Activated T-helper 1 cell treated with anti-CD3 and anti-CD28 coated beads, Interleukin-2, amount 50 U/mL, for 16 hours (primary cell): ENCODE measurements at places on chromosomes 2 and 18.

DNA sequence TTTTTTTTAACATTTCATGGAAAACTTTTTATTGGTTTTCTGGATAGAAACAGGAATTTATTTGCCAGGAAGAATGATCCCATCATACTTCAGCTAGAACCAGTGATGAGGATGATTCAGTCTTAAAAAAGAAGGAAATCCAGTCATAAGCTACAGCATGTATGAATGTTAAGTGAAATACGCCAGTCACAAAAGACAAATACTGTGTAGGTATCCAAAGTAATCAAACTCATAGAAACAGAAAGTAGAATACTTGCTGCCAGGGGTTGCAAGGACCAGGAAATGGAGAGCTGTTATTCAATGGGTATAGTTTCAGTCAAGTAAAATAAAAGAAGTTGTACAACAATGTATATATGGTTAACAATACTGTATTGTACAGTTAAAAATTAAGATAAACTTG lies 21.3 kb downstream of the PSME4 start:
- DNase-seq: no peak

DNA sequence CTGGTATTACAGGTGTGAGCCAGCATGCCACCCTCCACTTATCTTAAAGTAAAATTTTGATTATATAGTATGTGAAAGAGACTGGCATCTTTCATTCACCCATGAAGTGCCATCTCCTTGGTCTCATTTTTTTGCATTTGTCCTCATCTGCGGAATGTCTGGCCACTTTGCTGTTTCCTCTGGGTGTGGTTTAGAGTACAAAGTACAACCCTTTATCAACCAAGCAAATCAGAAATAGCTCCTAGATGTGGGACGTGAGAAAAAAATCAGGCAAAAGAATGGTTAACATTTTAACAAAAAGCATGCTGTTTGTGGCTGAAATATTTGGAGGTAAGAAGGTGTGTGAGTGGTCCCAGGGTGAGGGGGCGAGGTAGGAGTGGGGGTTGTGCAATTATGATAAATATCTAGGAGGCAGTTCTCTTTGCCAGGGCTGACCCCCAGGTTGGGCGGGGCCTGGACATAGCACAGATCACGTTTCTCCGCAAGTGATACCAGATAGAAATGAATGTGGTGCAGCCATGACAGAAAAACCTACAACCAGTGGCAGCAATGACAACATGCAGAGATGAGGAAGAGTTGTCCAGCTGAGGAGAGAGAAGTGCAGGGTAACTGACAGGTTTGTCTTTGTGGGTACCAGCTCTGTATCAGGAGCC lies 115.8 kb upstream of the SERTAD2 start:
- no peak for DNase-seq

DNA sequence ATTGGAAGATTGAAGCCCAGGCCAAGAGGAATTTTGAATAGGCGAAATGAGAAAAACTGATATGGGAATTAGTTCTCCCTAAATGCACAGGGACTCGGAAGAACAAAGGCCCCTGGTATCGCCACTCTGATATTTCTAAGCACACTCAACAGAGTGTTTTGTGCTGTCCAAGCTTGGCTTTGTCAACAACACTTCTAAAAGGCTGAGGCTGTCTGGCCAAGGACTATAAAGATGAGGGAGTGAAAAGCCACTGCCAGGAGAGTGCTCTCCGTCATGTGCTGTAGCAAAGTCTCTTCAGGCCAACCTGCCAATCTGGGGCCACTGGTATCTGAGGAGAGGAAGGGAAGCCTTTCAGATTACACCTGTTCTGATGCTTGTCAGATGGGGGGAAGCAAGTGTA lies 611.2 kb upstream of the PIK3C3 start:
- no peak for DNase-seq

DNA sequence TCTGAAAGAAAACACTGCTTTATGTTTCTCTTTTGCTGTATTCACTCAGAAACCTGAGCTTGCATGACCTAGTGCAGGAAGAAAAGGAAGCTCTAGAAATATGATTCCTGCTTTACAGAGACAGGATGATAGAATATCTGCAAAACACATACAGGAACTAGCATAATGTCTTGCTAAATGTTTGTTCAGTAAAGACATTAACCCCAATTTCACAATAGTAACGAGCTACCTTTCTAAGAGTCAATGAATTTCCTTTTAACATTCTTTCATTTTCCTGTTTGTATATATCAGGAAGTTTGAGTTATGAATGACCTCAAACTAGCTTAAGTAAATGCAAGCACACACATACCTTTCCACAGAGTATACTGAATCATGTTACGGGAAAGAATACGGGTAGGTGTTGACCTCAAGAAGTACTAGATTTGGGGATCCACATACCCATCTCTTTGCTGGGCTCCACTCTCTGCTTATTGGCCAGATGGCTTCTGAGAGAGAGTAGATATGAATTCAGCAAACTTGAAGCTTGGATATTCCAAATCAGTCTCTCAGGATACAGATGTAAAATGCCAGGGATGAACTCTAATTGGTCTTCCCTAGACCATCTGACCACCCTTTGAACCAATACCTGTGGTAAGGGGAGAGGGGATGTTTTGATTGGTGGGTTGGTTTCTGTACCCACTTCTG lies 18.2 kb upstream of the ACSL3 start:
- DNase-seq: no peak

- no peak for DNase-seq
These were observed 126.3 kb downstream of the ALPK2 start for GRCh38 chr18:58502628-58503027.

GRCh38 chr2:151358166-151358970 lies 976 bp downstream of the TNFAIP6 start:
- DNase-seq: no peak

GRCh38 chr2:43941966-43942365 lies 53.8 kb downstream of the LRPPRC start:
- DNase-seq: no peak

DNA sequence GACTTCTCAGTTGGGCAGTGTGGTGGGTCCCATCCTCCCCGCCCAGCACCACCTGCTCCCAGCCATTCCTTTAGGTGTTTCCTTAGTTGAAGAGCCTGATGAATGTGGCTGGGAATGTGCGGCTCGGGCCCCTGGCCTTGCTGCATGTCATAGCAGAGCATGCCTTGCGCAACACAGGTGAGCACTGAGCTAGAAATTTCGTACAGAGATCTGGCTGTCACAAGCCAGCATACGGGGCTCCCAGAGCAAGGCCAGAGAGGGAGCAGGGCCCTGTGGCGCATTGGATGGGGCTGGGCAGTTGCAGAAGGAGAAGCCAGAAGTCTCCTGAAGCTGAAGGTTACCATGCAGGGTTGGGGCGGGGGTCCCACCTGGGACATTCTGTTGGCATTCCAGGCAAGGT lies 129.7 kb downstream of the WDSUB1 start:
- no peak for DNase-seq

DNA sequence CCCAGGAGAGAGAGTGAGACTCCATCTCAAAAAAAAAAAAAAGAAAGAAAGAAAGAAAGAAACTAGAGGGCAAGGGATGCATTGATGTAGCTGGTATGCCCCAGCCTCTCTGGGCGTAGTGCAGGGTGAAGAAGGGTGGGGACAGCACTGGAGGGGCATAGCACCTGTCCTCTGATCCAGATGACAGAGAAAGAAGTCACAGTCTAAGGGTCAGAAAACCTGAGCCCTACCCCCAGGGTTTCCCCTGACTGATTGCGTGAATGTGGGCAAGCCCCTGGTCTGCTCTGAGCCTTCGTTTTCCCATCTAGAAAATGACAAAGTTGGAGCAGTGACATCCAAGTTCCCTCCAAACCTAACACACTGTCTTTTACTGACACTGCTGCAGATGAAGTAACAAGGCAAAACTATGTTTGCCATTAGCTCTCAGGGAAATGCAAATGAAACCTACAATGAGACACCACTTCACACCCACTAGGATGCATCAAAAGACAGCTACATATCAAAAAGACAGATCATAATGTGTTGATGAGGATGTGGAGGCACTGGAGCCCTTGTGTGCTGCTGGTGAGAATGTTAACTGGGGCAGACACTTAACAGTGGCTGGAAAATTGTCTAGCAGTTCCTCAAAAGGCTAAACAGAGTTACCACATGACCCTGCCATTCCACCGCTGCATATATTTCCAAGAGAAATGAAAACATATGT lies 19.5 kb upstream of the YWHAQ start:
- no peak for DNase-seq

GRCh38 chr2:100778637-100779450 lies 41.1 kb upstream of the NPAS2 start:
- no peak for DNase-seq

GRCh38 chr2:60806988-60807681 lies 51.1 kb downstream of the PAPOLG start:
- no peak for DNase-seq

- no peak for DNase-seq
These were observed 41.9 kb downstream of the ALK start for GRCh38 chr2:29879456-29879855.

- DNase-seq: no peak
These were observed 547.0 kb downstream of the NUP35 start for GRCh38 chr2:183671233-183671632.

DNA sequence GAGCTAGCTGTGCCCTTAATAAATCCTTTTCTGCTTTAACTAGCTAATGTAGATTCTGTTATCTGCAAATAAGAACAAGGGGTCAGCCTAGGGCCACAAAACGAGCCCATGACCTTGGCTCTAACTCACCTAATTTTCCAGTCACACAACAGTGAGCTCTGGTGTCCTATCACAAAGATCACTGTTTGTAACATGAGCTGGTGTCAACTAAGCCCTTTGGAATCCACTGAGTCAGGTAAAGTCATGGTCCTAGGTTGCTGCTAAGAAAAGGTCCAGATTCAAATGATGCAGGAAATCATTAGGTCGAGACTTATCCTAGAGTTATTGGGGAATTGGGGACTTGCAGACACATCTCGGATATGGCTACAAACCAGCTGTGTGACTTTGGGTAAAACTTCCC lies 49.9 kb downstream of the ST8SIA5 start:
- DNase-seq: no peak

DNA sequence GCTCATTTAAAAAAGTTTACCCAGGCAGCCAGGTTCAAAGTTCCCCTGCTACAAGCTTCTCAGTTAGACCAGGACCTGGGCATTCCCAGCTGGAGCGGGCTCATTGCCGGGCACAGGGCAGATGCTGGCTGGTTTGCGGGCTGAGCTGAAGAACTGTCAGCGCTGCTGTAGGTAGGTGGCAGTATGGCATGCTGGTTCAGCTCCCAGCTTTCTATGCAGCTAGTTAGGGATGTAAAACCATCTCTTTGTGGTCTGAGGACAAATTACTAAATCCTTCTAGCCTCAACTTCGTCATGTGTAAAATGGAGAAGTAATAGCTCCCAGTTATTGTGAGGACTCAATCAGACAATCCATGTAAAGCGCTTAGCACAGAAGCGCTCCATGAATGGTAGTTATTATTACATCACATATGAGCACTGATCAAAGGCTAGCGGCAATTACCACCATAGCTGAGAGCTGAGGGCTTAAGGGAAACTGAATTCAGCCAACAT lies 2.4 kb upstream of the LDLRAD4 start:
- peak; percentile 20 for DNase-seq

GRCh38 chr18:61597316-61597715 lies 264.1 kb downstream of the CDH20 start:
- DNase-seq: no peak

DNA sequence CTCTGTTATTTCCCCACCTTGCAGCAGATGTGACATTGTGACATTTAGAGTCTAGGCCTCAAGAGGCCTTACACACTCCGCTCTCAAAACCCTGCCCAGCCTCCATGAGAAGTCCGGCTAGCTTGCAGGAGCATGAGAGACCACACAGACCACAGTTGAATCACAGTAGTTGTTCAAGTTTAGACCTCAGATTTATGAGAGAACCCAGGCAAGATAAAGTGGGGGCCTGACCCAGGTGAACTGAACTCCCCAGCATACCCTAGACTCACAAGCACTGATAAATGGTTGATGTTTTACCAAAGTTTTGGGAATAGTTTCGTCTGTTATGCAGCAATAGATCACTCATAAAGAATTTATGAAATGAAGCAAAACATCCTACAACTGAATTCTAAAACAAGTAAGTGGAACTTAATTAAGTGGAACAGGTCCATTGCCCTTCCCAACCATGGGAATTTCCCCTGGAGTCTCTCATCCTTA lies 4.7 kb upstream of the STAT1 start:
- DNase-seq: no peak

GRCh38 chr2:142041105-142041504 lies 89.7 kb downstream of the LRP1B start:
- DNase-seq: no peak

DNA sequence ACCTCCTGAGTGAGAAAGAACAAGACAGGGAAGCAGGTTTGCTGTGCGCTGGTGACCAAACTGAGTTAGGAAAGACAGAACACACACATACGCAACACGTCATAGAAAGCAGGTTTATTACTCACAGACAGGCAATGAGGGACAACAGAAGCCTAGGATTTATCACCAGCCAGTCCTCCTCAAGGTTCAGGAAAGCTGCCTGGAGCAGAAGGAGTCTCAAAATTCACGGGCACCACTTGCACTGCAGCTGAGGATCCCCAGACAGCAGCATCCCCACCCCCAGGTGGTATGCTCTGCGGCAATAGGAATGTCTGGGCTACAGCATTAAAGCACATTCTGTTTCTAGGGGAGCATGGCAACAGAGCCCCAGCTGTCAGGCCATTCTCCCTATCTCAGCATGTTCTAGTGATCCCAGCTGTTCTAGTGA lies 284.4 kb upstream of the RGPD4 start:
- no peak for DNase-seq

DNA sequence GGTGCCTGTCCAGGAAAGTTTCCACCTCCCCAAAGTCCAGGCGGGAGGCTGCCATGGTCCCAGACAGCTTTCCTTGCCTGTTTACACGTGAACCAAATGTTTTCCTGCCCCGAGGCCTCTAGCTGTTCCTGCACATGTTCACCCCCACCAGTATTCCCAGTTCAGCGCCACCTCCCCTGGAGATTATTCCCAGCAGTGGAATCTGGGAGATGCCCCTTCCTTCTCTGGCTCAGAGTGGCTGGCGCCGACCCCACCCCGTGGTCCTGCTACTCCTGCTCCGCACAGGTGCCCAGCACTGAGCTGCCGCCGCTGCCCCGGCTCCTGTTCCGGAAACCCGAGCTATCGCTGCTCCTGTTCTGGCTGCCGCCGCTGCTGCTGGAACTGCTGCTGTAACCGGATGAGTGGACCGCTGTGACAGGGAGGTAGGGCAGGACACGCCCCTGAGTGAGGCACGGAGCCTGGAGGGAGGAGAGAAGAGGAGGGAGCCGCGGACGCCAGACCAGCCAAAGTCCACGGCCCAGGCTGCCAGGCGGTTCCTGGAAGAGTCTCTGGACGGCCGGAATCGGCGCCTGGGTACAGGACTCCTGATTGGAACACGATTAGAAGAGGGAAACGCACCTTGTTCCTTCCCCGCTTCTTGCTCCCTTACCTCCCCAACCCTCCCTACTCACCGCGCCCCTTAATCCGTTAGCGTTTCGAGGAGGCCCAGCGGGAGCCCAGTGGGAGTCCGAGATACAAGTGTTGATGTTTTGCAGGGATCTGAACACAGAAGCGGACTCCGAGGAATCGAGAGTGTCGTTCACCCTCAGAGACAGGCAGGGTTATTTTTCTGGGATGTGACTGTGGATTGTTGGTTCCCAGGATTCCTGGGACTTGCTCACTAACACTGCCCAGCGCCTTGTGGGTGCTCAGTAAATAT lies at the start of gene PDE11A:
Gene PDE11A (minus strand): TSS at position 395 of the 919 bp plus-strand sequence. CDS start 340 bp downstream, at position 55.
- DNase-seq: no peak

GRCh38 chr2:29269765-29270109 lies 154.5 kb downstream of the CLIP4 start:
- DNase-seq: no peak

GRCh38 chr2:239295377-239296019 lies 105.3 kb downstream of the HDAC4 start:
- no peak for DNase-seq

- DNase-seq: no peak
These were observed 314.8 kb downstream of the MBD2 start for GRCh38 chr18:53909668-53910067.
